Smooth muscle cell of trachea (primary cell): ENCODE measurements at places on chromosomes 1 and 21. TPM values are rescaled to one million over a fixed set of nuclear protein-coding genes. Genes with fewer than 3 reads are reported as not detected.

OR6Y1 gene
- not detected in 2 replicates for total RNA-seq

PTPN7 gene
- total RNA-seq, result not detected in 2 replicates

TNFRSF8 gene
- under 0.01 and 0.15 TPM in 2 replicates for total RNA-seq

APOBEC4 gene
- not detected in 2 replicates for total RNA-seq

S100A7 gene
- not detected in 2 replicates for total RNA-seq

KLF17 gene
- under 0.01 and 0.17 TPM in 2 replicates for total RNA-seq

FMO2 gene
- 3.5 and 4.5 TPM in 2 replicates for total RNA-seq

CLCA1 gene
- total RNA-seq, result 0.15 and 0.17 TPM in 2 replicates

C4BPB gene
- not detected in 2 replicates for total RNA-seq

POU3F1 gene
- total RNA-seq, result under 0.01 and 0.17 TPM in 2 replicates
